Panc1 (cell line): ENCODE measurements at places on chromosomes 3 and 15. TPM values are rescaled to one million over a fixed set of nuclear protein-coding genes. Genes with fewer than 3 reads are reported as not detected.
A peak's percentile ranks its signal among the peaks of the same experiment; 100 is the strongest.

Gene HYAL1
- 0.18 TPM for total RNA-seq

DNA sequence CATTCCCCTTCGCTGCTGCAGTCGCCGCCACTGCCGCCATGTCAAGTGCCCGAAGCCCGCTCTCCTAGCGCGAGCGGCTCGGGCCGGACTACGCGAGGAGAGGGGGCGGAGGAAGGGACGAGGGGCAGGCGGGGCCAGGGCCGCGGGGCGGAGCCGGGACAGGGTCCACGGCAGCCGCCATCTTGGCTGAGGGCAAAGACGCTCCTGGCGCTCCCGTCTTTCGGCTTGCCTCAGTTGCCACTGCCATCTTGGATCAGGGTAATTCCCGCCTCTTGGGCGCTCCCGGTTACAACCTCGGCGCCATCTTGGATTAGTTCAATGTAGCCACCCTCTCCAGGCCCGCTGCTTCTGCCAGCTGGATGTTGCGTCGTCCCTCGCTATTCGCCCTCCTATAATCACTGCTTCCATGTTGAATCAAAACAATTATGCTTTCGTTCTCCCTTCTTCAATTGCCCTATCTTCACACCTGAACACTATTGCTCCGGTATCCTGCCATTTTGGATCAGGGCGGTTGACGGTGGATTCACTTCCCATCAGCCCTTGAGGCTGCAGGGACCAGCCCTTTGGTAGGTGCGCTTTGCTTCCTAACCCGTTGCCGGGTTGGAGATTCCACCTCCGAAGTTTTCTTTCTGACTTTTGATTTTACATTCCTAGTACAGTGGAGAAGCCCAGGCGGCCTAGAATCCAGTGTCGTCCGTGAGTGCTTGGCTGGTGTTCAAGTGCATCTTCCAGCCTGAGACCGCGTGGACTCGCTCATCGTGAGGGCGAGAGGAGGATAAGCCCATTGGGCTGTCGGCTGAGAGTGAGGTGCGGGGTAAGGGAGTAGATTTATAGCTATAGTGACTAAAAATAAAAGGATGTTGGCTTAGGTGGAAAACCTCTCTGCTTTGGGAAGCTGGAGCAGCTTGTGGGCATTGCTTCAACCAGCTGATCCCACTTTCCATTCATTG is at the start of gene HACD2:
HACD2 (minus strand) TSS at position 66 of the 950 bp plus-strand sequence; CDS start at position 40, 26 bp downstream.
- H3K27me3 ChIP-seq = no peaks in the 10 kb centered on the region
- H3K36me3 ChIP-seq = peaks cover 11% of the 10 kb centered on the region
- H3K4me1 ChIP-seq = peaks cover 28% of the 10 kb centered on the region
- peak within 1 kb of the TSS; percentile 100 for H3K27ac ChIP-seq
- DNase-seq = peak; percentile 93

DNA sequence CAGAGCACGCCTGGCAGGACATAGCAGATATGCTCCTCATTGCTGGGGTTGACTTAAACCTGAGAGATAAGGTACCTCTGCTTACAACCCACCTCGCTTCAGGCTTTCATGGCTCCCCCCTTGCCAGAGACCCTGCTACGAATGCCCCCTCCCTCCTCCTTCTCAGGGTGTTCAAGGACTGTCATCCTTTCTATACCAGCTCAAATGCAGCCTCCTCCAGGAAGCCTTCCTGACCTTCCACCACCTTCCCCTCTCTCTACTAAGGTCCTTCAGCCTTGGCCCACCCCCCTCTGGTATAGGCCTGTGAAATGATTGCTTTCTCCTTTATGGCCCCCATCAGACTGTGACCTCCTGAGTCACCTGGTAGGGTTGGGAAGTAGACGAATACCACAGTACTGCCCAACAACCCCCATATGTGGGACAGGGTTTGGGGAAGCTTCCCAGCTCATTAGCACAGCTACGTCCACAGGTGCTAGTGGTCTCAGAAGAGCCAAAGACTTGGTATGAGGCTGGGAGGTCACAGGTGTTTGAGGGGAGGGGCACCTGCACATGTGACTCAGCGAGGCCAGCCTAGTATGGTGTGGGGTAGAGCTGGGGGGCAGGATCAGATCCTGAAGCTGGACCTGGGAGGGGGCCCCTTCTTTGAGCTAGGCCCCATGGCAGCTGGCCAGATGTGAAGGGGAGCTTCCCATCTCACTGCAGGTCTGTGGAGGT is 32.0 kb downstream of the ANKDD1A start:
- no peak overlapping the region for H3K27ac ChIP-seq
- no peaks in the 10 kb centered on the region for H3K4me1 ChIP-seq
- H3K27me3 ChIP-seq = no peaks in the 10 kb centered on the region

Gene ANKRD63
- total RNA-seq = 0.72 TPM

DNA sequence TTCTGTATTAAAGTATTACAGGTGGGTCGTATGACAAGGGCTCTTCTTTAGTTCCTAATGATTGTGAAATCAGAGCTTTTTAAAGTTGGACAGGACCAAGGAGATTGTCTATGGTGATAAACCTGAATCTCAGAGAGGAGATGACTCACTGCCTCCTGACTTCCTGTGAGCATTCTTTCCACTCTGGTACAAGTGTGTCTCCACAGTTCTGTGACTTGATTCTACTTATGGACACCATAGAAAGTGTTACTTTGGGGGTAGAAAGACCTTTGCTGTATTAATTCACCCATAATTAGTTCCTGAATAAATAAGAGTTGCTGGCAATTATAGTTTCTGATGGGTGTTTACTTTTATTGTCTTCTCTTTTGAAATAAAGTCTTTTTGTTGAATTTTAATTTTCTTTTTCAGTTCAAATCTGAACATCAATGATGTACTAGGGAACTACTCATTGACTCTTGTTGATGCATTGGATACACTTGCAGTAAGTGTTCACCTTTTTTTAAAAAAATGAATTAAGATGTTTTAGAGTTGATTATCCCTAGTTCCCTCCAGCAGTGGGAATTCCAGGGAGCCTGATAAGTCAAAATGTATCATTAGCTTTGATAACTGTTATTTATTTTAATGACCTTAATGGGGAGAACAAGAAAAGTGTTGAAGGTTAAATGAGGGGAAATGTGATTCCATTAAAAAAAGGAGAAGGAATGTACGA is 7.4 kb downstream of the EDEM1 start:
- H3K4me1 ChIP-seq = peaks cover 21% of the 10 kb centered on the region; the same call in 1 of the 2 replicates
- no peaks in the 10 kb centered on the region for H3K27me3 ChIP-seq
- peak; percentile 63 for DNase-seq
- no peaks in the 10 kb centered on the region; the same call in 1 of the 2 replicates for H3K36me3 ChIP-seq
- H3K27ac ChIP-seq = peak overlapping the region; percentile 72; the same call in 1 of the 2 replicates
- no peak overlapping the region for H3K4me3 ChIP-seq

GRCh38 chr15:79811406-79812405 is 85.1 kb downstream of the MTHFS start:
- no peak overlapping the region for H3K4me3 ChIP-seq
- no peaks in the 10 kb centered on the region for H3K4me1 ChIP-seq
- H3K36me3 ChIP-seq = no peaks in the 10 kb centered on the region
- H3K27ac ChIP-seq = no peak overlapping the region
- no peak for DNase-seq

DNA sequence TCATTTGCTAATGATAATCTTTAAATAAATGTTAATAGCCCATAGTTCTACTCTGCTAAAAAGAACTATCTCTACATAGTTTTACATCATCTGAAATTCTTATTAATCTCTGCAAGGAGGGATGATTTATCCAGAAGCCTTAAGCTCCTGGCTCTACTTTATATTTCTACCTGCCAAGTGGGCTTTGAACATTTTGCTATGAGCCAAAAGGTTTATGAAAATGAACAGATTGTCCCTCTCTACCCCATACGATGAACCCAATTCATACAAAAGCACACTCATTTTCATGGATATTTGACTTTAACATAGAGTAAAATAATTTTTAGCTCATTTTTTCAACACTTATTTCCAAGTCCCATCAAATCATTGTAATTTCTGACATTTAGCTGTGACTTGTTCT is 611.0 kb downstream of the NSUN3 start:
- H3K27me3 ChIP-seq = no peaks in the 10 kb centered on the region
- H3K4me1 ChIP-seq = no peaks in the 10 kb centered on the region
- no peaks in the 10 kb centered on the region for H3K36me3 ChIP-seq
- no peak overlapping the region for H3K4me3 ChIP-seq

- no peaks in the 10 kb centered on the region for H3K36me3 ChIP-seq
- no peak overlapping the region for H3K4me3 ChIP-seq
- no peaks in the 10 kb centered on the region for H3K27me3 ChIP-seq
- H3K4me1 ChIP-seq = no peaks in the 10 kb centered on the region
Measured at GRCh38 chr15:71353171-71353570, 237.9 kb downstream of the THSD4 start.
